Left renal cortex interstitium (tissue), 4 donors: ENCODE measurements at places on chromosomes 1 and 21.

- DNase-seq, result no peak
These were observed 115.7 kb upstream of the HIVEP3 start for GRCh38 chr1:42034426-42034825.

- DNase-seq, result no peak
These were observed 11.5 kb downstream of the ZP4 start for GRCh38 chr1:237879195-237879594.

GRCh38 chr1:91784616-91785015 is 101.3 kb downstream of the TGFBR3 start:
- no peak for DNase-seq

DNA sequence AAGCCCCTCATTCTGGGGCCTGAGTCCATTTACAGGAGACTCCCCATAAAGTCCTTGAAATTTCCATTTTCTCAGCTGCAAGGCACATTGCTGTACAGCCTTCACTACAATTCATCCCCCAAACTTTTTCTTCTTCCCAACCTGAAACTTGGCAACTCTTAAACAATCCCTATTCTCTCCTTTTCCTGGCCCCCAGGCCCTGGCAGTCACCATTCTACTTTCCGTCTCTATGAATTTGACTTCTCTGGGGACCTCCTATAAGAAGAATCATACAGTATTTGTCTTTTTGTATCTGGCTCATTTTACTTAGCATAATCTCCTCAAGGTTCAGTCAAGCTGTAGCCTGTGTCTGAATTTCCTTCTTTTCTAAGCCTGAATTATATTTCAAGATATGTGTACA is 332.9 kb downstream of the PCP4 start:
- no peak for DNase-seq

DNA sequence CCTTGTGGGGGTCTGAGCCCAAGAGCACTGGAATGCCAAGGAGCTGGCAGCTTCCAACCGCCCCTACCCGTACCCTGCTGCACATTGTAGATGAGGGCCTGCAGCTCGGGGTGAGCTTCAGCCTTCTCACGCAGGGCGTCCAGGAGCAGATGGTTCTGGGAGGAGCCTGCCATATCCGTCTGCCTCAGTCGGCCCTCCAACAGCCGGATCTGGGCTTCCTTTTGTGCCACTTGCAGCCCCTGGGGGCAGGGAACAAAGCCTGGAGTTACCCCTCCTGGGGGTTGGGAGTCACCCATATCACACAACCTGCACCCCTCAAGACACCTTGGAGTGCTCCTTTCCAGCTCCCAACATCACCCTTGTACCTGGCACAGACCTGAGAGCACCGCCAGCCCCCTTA is 34.8 kb downstream of the KIF21B start:
- DNase-seq, result no peak

DNA sequence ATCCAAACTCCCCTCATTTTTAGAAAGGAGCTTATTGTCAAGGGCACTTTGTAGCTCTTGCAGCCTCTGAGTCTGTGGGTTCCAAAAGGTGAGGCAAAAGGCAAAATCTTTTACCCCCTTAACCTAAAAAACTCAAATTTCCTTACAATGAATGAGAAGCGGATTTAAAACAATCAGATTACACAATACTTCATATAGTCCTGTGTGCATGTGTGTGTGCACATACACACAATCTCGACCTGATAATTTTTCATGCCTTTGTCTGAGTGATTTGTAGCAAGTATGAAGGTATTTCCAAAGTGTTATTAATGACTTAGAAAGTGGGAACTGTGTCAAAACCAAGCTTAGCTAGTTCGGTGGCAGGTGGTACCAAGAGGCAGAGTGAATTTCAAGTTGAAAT is 42.9 kb downstream of the GRIK1 start:
- DNase-seq, result no peak

GRCh38 chr1:42173155-42173933 is 8.8 kb upstream of the GUCA2A start:
- DNase-seq, result no peak

DNA sequence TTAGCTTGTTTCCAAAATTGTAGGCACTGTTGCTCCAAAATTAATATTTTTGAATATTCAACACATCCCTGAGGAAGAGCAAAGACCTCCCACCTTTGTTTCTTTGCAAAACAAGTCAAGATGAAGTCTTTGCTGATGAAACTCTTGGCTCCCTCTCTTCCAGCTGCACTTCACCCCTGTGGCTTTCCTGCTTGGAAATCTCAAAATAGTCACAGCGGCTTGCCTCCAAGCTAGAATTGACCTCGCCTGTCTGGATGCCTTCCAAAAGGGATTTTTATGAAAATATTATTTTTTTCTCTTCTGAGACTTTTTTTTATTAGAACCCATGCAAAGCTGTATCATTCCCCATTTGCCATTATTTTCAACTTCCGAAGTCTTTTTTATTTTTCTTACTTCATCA is 71.1 kb upstream of the MROH9 start:
- DNase-seq, result no peak

- no peak for DNase-seq
These were observed 227.2 kb downstream of the ATG4C start for GRCh38 chr1:63010913-63011660.

- no peak for DNase-seq
These were observed 430.1 kb downstream of the PTBP2 start for GRCh38 chr1:97151651-97152050.

- DNase-seq, result no peak
These were observed 667 bp downstream of the ZDHHC18 start for GRCh38 chr1:26827106-26827604.

- DNase-seq, result no peak
These were observed 45.5 kb downstream of the UTP25 start for GRCh38 chr1:209873067-209873799.

DNA sequence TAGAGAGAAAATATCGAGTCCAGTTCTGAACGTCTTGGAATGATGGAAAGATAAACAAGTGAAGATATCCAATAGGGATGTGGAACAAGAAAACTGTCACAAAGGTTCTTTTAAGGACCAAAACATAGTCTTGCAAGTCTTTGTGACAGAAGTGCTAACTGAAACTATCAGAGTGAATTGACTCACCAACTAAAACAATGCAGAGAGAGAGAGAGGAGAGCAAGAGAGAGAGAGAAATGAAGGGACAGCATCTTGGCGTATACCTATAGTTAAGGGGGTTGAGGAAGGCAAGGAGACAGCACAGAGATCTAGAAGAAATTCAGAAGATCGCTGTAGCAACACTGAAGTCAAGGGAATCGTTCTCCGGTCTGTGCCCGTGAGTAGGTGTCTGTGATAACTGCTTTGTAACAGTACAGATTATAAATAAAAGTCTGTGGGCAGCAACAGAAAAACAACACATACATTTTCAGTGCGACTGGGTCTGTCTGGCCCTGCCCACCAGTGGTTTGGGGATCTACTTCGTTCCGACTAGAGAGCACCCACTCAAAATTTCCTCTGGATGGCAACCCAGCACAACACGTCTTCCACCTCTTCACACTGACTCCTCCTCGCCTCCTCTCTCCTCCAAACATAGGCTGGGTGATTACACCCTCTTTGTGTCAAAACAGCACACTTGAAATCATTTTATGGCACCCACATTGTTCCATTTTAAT is 4.8 kb upstream of the COA6 start:
- DNase-seq, result no peak

GRCh38 chr1:206067486-206068227 is 14.7 kb downstream of the RHEX start:
- no peak for DNase-seq

DNA sequence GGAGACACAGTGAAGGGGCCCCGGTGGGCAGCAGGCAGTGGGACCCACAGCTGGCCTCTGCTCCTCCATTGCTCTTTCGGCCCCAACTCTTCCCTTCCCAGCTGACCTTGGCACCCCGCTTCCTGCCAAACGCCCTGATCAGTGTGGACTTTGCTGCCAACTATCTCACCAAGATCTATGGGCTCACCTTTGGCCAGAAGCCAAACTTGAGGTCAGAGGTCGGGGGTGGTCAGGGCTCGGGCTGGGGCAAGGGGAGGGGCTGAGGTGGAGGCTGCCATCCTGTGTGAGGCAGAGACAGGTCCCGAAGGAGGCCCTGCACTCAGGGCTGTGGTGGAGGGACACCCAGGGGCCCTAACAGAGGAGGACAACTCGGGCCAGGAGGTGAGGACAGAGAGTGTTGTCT is 13.7 kb downstream of the PODN start:
- no peak for DNase-seq

- no peak for DNase-seq
These were observed 48.2 kb upstream of the LRP8 start for GRCh38 chr1:53376041-53376461.

DNA sequence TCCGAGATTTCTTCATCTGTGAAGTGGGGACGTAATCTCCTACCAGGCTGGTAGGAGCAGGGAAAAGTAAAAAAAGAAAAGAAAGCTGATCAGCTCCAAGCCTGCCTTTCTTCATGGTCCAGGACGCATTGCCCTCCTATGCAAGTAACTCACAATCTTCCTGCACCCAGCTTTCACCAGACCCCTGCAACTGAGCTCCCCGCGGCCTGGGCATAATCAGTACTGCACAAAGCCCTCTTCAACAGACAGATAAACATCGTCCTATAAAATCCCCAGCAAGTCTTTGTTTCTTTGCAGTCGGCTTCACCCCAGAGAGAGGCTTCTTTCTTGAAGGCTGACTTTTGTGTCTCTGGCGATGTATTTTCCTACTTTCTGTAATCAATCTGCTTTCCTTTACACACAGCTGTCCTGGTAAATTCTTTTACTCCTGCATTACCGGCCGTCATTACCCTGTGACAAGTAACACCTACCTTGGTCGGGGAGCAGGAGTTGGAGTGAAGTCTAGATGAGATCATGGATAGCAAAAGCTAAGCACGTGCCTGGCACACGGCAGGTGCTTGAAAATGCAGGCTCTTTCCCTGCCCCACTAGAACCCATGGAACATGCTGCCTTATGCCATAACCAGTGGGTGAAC is 8.3 kb downstream of the PADI1 start:
- DNase-seq, result no peak

DNA sequence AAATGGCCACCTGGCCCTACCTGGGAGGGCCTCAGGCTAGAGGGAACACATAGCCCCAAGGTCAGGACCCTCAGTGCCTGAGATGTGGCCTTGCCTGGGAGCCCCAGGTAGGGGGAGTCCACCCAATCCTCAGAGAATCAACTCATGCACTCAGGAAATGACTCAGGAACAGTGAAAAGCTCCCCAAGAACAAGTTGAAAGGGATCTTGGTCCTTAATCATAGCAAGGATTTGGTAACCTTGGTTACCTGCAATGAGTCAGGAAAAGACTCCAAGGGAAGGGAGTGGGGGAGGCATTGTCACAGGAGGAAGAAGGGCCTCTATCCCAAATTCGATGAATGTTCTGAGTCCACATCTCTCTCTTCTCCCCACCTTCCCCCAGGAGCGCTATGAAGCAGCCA is 17.0 kb downstream of the MAP7D1 start:
- DNase-seq, result no peak

- DNase-seq, result no peak
These were observed 529.3 kb upstream of the LRRC7 start for GRCh38 chr1:69038379-69038778.

DNA sequence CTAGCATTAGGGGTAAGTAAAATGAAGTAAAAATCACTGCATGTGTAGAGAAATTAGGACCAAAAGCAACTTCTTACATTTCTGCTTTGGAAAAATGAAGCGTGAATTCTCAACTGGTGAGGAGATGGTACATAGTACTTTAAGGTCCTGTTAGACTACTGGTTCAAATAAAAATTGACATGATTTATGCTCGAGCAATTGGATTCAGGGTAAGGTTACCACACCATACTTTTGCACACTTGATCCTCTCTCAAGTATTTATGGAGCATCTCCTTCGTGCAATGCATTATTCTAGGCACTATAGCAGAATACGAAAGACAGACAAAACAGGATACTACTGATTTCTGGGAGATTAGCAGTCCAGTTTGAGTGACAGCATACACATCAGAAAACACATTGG is 66.2 kb downstream of the BRINP2 start:
- no peak for DNase-seq

- DNase-seq, result no peak
These were observed 26.4 kb upstream of the DPH5 start for GRCh38 chr1:101051688-101052638.

- no peak for DNase-seq
These were observed 45.5 kb downstream of the RAB3GAP2 start for GRCh38 chr1:220226752-220227151.

DNA sequence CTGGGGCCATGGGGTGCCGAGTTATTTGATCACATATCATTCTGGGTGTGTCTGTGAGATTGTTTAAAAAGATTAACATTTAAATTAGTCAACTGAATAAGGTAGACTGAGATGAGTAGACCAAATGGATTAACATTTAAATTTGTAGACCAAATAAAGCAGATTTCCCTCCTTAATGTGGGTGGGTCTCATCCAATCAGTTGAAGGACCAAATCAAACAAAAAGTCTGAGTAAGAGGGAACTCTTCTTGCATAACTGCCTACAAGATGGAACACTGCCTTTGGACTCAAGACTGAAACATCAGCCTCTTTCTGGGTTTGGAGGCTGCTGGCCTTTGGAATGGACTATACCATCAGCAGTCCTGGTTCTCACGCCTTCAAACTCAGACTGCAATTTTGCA is 17.0 kb upstream of the SNX7 start:
- no peak for DNase-seq

- DNase-seq, result no peak
These were observed 125.0 kb downstream of the LYPLAL1 start for GRCh38 chr1:219298571-219299148.

- DNase-seq, result no peak
These were observed 25.6 kb downstream of the UBE2T start for GRCh38 chr1:202316186-202316585.

- DNase-seq, result no peak
These were observed 30.4 kb upstream of the MTMR11 start for GRCh38 chr1:149967041-149967440.

GRCh38 chr1:209751627-209752231 is 4.1 kb upstream of the TRAF3IP3 start:
- no peak for DNase-seq

DNA sequence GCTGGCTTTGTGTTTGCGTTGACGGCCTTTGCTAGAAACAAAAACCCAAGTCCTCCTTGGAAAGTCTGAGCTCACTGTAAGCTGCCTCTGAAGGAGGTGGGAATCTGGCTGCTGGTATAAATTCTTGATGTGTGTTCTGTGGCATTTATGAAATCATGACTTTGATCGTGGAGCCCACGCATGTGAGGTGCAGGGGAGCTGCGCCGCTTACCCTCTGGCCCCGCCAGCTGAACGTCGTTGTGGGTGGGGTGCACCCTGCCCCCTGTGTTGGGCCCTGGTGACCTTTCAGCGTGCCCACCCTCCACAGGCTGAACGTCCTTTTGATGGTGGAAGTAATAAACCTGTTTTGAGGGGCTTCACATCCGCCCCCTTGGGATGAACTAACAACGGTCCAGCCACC is 21.2 kb upstream of the DIP2A start:
- no peak for DNase-seq

GRCh38 chr1:179937668-179938254 is 16.8 kb upstream of the CEP350 start:
- no peak for DNase-seq

GRCh38 chr21:30718239-30718909 is at the start of gene KRTAP21-3:
TSS of gene KRTAP21-3 (minus strand) at chr21:30718777. CDS start at chr21:30718759, 18 bp downstream.
- no peak for DNase-seq

DNA sequence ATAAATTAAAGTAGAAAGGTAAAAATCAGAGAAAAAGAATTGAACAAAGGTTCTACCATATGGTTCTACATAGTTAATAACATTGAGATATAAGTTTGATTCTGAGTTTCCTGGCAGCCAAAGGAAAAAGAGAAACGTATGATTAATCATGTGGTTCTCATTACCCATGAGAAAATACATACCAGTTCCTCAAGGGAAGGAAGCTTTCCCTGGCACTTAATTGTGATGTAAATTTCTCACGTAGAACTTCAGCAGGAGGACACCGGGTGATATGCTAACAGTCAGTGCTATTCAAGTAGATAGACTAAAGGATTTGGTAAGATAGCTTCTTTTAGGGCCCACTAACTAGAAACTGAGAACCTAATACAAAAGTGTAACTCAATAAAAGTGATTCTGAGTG is 218.5 kb downstream of the NFIA start:
- DNase-seq, result no peak
